ENCODE measurements at places on chromosomes 6 and 20.
A peak's percentile ranks its signal among the peaks of the same experiment; 100 is the strongest.

DNA sequence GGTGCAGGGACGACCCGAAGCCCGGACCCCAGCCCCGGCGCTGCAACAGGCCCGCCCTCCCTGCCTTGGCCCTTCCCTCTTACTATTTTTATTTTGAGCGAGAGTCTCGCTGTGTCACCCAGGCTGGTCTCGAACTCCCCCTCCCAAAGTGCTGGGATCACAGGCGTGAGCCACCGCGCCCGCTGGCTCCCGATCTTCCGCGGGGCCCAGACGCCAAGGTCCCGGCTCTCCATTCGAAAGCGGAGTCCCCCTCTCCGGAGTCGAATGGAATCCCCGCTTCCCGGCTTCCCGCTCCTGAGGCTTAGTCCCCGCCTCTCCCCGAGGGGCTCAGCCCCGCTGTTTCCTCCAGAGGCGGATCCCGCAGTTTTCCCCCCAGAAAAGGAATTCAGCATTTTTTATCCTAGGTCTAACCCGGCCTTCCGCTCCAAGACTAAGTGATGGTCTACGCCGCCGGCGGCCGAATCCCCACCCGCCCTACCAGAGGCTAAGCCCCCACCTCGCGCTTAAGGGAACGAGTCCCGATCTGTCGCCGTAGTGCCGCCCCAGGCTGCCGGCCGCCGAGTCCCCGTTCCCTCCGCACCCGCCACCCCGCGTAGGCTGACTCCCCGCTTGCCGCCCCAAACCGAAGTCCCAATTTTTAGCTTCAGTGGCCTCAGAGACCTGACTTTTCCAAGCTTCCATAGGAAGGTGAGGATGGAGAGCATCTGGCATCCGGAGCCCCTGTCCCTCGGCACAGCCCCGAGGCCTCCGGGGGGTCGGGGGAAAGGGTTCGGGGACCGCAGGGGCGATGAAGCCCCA lies 11.5 kb upstream of the TMC2 start:
- peak; percentile 67 for DNase-seq

GRCh38 chr6:13508711-13509705 lies 21.6 kb upstream of the GFOD1 start:
- DNase-seq: no peak

DNA sequence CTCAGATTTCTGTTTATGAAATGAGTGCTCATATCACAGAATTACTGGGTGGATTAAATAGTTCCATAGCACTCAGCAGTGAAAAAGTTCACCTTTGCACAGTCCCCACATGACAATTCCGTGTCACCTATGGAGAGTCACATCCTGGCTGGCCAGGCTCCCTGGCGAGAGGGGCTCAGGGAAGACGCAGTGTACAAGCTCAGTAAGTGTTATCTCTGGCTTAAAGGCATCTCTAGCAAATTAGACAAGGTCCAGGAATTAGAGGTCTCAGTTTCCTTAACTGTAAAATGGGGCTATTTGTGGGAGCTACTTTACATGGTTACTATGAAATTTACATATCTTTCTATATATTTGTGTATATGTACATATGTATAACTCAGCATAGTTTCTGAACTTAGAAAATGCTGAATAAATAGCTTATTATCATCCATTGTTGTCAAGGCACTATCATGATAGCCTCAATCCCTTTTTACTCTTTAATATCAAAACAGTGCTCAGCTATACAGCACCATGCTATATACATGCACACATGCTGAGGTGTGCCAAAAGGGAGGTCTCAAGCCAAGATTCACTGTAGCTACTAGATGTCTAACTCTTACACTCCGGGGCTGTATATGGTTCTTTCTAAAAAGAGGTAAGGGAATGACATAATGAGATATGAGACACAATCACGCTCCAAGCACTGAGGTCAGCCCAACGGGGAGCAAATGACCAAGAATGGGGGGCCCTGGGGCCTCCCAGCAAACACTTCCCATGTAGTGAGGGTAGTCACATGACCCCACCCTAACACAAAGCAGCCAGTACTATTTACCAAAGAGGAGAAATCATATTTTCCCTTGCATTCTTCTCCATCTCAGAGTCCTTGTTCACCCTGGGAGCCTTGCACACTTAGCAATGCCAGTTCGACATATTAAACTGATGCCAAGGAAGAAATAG lies 59.4 kb downstream of the SLC22A23 start:
- DNase-seq: no peak

- no peak for DNase-seq
These were observed 4.2 kb downstream of the BEND6 start for GRCh38 chr6:56959094-56959493.

GRCh38 chr6:91276315-91276714 lies 689.4 kb upstream of the MAP3K7 start:
- peak; percentile 42 for DNase-seq

DNA sequence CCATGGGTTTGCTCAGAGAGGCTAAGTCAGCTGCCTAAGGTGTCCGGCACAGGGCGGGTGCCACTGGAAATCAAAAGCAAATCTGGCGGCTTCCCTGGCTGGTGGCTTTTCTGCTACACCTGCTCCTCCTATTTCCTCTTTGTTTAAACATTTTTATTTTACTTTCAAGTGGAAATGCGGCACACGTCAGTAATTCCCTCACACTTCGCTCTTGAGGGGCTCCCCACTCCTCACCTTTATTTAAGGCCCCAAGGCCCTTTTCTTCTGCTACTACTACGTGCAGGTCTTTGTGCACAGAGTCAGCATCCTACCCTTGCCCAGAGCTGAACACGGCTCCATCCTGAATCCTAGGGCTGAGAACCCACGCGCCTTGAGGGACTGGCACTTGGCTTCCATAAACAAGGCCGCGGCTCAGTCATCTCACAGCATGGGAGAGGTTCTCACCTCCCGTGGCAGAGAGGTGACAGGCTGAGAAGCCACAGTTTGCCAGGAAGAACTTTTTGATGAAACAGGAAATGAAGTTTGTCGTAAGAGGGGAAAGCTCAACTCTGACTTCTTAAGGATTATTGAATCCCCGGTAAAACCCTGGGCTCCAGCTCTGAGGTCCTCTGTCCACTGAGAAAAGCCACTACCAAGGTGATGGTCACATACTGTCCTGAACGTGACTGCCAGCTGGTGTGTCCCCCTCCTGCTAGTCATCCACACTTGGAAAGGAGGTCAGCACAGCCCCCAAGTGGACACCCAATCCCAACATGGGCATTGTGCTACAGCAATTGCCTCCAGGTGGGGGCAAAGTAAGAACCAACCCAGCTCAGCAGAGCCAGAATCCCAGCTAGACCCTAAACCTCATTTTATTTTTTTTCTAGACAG lies 48.0 kb downstream of the NFATC2 start:
- DNase-seq: no peak

GRCh38 chr20:49938173-49939163 lies 2.3 kb downstream of the RNF114 start:
- DNase-seq: peak; percentile 85

Measured in NCI-H82 (cell line).